Epithelial cell of alveolus of lung (primary cell): ENCODE measurements at places on chromosomes 1 and 21. TPM values are rescaled to one million over a fixed set of nuclear protein-coding genes. Genes with fewer than 3 reads are reported as not detected.

Gene S100A12
- total RNA-seq, result not detected in 2 replicates

Gene TCEA3
- total RNA-seq, result 2.5 and 6.2 TPM in 2 replicates

Gene LCE1E
- not detected in 2 replicates for total RNA-seq

Gene GBP7
- total RNA-seq, result not detected in 2 replicates

Gene CD52
- total RNA-seq, result not detected in 2 replicates

Gene PCP4
- total RNA-seq, result not detected in 2 replicates

Gene PTPRU
- total RNA-seq, result 28.2 and 36.2 TPM in 2 replicates

Gene ACTL8
- total RNA-seq, result 0.08 TPM in 1 of 2 replicates, not detected in the other

Gene SLAMF6
- total RNA-seq, result not detected in 2 replicates

Gene LRRIQ3
- 0.56 and 0.91 TPM in 2 replicates for total RNA-seq

Gene GJA4
- total RNA-seq, result 0.39 and 2.6 TPM in 2 replicates

Gene WDTC1
- 22.1 and 24.4 TPM in 2 replicates for total RNA-seq

Gene ATP6V1G3
- not detected in 2 replicates for total RNA-seq

Gene ISG15
- total RNA-seq, result 31.4 and 283 TPM in 2 replicates
